CD4-positive, alpha-beta T cell treated with Interleukin-4 for 1 hour (primary cell): ENCODE measurements at places on chromosomes 13 and 19.

GRCh38 chr19:10516064-10516385, 1.2 kb downstream of the S1PR5 start:
- peak; percentile 70 for DNase-seq

DNA sequence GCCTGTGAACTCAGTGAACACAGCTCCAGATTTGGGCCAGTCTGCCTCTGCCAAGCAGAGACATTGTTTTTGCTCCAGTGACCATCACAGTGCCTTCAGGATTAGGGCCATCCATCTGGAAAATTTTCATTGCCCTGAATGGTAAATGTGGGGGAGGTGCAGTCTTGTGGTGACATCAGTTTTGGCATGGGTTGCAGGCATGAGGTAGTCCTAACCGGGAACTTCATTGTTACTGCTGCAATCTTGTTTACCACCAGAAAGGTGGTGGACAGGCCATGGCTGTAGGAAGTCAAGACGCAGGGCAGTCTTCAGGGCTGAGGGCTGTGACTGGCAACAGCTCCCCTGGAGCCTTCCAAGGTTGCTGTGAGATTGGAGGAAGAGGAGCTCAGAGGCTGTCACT, 55.2 kb downstream of the SPATA13 start:
- no peak for DNase-seq

DNA sequence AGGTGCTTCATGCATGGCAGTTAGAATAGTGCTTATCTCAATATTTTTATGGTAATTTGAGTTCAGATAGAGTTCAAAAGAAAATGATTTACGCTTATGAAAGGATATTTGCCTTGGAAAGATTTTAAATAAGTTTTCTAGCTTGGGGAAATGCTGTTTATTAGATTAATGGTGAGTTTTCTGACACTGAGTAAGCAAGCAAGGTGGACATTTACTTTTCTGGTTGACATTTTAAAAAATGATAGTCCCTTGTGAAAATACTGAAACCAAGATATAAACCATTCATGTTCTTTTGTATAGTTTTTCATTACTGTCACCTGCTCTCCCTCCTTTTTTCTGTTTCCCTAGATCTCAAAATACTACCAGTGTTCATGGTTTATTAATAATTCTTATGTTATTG, 1034.8 kb upstream of the SPRY2 start:
- no peak for DNase-seq

GRCh38 chr19:10113592-10113963, 2.1 kb downstream of the P2RY11 start:
- peak; percentile 39 for DNase-seq

DNA sequence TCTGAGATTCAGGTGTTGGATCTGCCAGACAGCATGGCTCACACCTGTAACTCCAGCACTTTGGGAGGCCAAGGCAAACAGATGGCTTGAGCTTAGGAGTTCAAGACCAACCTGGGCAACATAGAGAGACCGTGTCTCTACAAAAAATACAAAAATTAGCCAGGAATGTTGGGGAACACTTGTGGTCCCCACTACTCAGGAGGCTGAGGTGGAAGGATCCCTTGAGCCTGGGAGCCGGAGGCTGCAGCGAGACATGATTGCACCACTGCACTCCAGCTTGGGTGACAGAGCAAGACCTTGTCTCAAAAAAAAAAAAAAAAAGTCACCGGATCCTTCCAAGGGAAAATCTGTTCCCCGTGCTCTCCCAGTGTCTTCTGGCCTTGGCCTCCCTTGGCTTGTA, 109.2 kb downstream of the IRS2 start:
- DNase-seq = no peak

- no peak for DNase-seq
These were observed 6.2 kb downstream of the ZNF763 start for GRCh38 chr19:11971041-11971440.

GRCh38 chr19:42497492-42498168, 30.7 kb downstream of the CEACAM1 start:
- no peak for DNase-seq

DNA sequence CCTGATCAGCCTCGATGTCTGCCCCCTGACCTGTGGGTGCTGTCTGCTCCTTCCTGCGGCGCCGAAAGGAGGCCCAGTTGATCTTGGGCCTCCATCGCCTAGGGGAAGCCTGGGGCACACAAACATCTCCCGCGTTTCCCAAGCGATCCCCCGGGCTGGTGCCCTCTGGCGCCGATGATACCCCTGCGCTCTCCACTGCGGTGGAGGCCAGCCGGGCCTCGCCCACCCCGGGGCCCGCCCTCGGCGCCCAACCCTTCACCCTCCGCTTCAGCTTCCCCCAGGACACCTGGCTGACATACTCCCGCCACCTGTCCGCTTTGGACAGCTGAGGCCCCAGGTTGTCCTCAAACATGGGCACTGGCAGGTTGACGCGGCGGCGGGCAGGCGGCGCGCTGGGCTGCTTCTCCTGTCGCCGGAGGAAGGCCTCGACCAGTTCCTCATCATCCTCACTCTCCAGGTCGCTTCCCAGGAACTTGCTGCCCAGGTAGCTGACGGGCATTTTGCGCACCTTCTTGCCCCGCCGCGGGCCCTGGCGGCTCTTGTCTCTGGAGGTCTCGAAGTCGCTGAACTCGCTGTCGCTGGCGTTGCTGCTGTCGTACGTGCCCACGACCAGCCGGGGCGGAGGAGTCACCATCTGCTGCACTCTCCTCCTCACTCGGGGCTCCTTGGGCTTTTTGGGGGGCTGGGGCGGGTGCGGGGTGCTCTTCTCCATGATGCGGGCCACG, 1.3 kb downstream of the CCDC8 start:
- no peak for DNase-seq

- DNase-seq = peak; percentile 72
These were observed 13.5 kb downstream of the ARL11 start for GRCh38 chr13:49641801-49642291.

DNA sequence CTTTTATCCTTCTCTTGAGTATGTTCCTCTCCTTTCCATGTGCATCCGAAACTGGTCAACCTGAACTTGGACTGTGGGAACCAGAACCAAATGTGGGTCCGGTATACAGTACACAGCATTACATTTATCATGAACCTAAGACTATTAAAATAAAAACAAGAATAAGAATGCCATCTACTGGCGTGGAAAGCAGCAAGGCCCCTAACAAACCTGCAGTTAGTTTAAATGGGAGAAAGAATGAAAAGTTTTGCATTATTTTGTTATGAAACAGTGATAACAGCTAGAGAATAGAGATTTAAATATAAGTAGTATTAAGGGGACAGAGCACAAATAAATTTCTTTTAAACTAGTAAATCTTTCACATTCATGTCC, 159.5 kb downstream of the RBM26 start:
- DNase-seq = no peak

- DNase-seq = no peak
These were observed 48.4 kb upstream of the SPRY2 start for GRCh38 chr13:80389073-80390038.

GRCh38 chr13:51638216-51638871, 54.1 kb downstream of the WDFY2 start:
- no peak for DNase-seq

DNA sequence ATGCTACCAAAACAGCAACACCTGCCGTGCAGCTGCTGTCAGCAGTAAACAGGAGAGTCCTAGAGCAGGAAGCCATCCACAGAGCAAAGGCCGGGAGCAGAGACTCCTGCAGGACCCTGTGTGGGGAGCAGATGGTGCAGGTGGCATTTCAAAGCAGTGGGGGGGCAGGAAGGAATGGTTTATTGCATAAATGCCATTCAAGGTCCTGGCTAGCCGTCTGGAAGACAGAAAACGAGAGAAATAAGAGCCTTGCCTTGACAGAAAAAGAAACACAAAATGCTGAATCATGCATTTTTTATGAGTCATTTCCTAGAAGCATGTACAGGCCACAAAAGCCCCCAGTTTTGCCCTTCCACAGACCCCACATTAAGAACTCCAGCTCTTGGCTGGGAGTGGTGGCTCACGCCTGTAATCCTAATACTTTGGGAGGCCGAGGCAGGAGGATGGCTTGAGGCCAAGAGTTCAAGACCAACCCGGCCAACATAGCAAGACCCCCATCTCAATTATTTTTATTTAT, 5.4 kb downstream of the RSPH6A start:
- no peak for DNase-seq

DNA sequence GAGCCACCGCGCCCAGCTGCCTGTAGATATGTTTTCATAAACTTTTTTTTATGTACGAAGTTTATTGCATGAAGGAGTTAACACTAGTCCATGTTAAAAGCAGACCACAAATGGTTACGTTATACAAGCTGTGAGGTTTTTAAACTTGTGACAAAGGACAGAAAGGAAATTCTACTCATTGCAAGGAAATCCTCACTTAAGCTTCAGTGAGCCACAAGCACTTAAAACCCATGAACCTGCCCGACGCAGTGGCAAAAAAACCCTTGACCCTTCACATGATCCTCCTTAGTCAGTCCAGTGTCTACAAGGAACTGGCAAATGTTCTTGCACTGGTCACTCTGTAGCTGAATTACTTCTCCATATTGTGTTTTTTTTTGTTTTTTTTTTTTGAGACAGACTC, 4.2 kb downstream of the MPND start:
- no peak for DNase-seq

DNA sequence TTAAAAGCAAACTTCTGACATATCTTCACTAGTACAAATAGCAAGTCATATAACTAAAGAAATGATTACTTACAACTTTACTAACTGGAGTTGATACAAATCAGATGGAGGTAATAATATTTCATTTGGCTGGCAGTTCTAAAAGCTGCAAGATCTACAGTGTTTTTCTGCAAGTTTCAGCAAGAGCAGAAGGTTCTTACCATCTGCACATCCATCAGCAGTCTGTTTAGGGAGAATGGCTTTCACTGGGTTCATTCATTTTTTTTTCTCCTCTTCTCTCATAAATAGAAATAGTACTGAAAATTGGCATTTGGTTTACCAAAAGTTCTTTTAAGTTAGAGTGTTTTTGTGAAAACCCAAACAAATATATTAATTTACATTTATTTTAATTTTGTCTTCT, 3.1 kb upstream of the SHISA2 start:
- DNase-seq = no peak
